ENCODE measurements at places on chromosomes 5 and 9.

DNA sequence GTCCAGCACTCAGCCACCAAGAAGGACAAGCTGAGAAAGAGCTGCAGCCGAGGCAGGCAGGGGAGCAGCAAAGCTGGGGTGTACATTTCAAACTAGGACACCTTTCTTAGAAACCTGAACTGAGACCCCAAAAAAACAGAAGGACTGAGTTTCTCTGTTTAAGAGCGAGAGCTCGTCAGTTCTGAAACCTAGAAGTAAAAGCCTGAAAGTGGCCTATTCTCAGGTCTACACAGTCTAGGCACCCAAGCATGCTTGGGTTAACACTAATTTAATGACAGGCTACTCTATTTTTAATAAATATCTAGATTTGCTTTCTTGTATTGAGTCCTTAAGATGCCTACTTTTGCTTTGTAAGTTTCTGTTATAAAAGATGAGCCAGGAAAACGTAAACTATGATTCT lies 49.0 kb upstream of the TLE4 start:
- no peak for DNase-seq

GRCh38 chr5:90220554-90220953 lies 189.0 kb downstream of the CETN3 start:
- DNase-seq = no peak

DNA sequence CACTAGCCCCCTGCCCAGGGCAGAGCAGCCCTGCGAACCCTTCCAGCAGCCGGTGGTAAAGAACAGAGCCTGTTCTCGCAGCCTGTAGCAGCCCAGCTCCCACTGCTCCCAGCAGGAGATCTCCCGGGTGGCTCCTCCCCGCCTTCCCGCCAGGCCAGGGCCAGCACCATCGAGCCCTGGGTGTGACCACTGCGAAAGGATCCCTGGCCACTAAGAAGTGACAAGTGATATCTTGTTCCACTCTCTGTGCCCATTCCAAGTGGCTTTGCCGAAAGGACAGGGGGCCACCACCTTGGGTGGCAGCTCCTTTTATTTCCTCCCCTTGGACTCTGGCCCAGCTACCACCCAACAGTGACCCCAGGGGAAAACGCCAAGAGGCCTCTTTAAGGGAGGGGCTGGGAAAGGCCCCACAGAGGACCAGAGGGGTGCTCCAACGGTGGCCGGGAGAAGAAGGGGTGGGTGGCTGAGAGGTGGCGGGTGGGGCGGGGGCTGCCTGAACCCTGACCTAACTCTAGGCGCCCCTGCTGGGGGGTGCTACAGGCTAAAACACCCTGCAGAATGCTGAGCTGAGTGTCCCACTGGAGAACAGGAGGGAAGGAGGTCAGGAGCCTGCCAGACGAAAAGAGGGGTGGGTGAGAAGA lies 1.6 kb downstream of the NACC2 start:
- DNase-seq = no peak

GRCh38 chr9:69476016-69476415 lies 151.0 kb downstream of the ENTREP1 start:
- no peak for DNase-seq

- no peak for DNase-seq
Measured at GRCh38 chr9:35832814-35833213, 3.8 kb downstream of the TMEM8B start.

DNA sequence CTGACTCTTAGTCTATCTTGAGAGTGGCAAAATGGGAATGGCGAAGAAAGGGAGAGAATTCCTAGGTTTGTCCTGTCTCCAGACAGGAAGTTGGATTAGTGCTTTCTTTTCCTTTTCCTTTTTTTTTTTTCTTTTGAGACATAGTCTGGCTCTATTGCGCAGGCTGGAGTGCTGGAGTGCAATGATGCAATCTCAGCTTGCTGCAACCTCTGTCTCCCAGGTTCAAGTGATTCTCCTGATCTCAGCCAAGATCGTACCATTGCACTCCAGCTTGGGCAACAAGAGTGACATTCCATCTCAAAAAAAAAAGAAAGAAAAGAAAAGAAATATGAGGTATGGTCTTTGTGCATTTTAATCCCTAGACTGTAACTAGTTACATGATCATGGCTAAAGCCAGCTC lies 12.6 kb upstream of the KIF27 start:
- no peak for DNase-seq

DNA sequence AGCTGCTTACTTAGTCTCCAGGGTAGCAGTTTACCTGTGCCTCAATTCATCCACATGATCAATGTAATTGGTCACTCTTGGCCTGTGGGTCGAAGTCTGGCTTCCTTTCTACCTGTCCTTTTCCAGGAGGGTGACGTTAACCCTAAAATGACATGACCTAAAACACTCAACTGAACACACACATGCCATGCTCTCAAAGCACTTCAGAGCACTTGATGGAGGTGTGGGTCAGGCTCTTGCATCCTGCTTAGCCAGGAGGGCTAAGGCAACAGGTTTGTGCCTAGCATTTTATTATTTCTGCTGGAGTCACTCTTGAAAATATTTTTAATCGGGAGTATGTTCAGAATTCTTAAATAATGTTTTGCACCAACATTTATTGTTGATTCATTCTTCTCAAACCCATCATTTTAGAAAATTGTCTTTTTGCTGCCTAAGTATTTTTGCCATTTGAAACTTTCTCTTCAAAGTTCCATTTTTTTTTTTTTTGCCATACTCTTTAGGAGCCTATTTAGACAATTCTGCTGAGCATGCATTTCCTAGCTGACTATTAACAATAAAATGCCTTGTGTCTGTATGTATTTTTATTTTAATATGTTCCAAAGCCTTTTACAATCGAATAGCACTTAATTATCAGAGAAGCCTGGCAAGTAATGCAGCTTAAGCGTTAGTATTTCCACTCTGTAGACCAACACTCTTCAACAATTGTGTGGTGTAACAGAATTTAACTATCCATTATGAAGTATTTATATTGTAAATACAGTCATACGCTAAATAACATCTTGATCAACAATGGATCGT lies 59.1 kb downstream of the ATP10B start:
- DNase-seq = no peak

- DNase-seq = no peak
Measured at GRCh38 chr5:116730185-116730584, 155.6 kb upstream of the SEMA6A start.

GRCh38 chr9:26061948-26062575 lies 383.8 kb upstream of the TUSC1 start:
- DNase-seq = no peak

- DNase-seq = no peak
Measured at GRCh38 chr5:93578813-93579691, 2.0 kb downstream of the NR2F1-AS1 start.

GRCh38 chr9:87278971-87279733 lies 218.5 kb upstream of the DAPK1 start:
- no peak for DNase-seq

GRCh38 chr5:31717561-31717960 lies 78.6 kb downstream of the PDZD2 start:
- DNase-seq = no peak

DNA sequence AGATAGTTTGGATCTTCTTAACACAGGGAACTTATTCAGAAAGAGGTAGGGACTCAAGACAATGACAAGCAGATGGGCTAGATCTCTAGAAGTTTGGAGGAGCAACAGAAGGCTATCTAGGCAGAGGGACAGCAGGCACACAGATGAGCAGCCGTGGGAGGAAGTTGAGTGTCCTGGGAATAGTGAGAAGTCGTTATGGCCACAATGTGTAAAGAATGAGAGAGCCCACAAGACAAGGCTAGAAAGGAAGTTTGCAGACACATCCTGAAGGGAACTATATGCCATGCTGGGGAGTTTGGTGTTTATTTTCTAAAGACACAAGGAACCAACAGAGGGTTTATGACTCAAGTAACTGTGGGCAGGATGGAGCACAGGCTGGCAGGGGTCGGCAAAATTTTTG lies 160.6 kb downstream of the PALM2AKAP2 start:
- no peak for DNase-seq

DNA sequence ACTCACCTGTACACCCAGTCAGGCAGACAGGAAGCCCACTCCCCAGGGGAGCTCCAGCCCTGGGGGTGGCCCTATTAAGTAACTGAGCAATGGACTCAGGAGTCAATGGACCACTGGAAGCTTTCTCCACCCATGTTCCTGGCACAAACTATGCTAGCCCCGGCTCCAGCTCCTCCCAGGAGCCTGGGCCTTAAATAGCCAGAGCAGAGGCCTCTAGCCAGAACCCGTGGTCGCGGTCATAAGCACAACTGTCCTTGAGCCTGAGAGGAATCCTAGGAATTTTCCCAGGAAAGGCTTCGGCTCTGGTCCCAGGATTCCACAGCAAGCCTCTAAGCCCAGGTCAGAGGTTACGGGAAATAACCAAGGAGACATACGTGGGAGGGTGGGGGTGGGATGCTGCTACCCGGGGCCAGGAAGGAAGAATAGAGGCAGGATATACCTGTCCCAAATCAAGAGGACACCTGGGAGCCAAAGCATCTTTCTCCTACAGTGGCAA lies 5.5 kb downstream of the SEPTIN8 start:
- no peak for DNase-seq

GRCh38 chr5:135598691-135599395 lies 20.1 kb upstream of the CXCL14 start:
- DNase-seq = no peak

DNA sequence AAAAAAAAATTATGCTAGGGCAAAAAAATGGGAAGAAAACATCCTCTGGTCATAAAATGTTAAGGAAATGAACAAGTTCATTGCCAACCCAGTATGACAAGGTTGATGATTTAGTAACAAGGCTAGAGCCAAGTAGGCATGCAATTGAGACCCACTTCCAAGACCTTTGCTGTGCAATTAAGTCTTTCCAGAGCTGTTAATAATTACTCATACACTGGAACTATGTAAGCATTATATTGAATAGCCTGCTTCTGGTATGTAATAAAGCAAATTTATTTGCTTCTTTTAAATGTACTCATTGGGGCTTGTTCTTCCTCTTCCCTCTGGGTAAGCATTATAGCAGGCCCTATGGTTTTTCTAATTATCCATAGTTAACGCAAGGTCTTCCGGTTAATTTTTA lies 32.5 kb upstream of the SNAPC3 start:
- no peak for DNase-seq

- DNase-seq = no peak
Measured at GRCh38 chr5:135890867-135891266, 4.8 kb downstream of the IL9 start.

DNA sequence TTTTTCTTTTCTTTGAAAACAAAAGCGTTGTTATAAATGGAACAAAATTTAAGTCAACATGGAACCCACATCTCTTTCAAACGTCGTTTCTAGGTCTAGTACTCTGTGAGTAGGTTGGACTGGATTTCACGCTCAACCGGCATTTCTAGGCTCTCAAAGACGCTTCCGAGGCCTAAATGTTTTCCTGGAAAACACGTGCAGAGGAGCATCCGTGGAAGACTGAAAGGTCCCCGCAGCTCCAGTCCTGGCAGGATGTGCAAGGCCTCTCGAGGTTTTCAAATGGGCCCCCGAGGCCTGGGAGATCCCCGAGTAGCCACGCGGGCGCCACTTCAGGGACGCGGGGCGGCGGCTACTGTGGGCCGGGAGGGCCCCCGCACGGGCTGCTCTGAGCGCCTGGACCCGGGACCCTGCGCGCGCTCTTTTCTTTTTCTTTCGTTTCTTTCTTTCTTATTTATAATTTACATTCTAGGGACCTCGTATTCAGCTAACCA lies 4.2 kb upstream of the IRX2 start:
- no peak for DNase-seq

DNA sequence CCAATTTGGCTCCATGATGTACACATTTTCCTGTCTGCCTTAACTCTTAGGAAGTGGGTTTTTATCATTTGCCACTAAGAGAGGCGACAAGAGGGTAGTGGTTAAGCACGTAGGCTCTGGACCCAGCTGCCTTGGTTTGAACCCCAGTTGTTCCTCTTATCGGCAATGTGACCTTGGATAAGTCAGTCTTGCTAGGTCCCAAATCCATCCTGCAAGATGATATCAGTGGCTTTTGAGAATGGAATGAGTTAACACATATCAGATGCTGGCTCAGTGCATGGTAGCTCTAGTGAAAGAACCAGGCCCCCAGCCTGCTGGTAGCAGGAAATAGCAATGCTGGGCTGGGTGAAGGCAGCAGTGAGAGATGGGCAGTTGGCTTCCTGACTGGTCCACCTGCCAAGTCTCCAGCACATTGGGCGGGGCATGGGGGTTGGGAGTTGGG lies 72.5 kb downstream of the STK10 start:
- DNase-seq = no peak

DNA sequence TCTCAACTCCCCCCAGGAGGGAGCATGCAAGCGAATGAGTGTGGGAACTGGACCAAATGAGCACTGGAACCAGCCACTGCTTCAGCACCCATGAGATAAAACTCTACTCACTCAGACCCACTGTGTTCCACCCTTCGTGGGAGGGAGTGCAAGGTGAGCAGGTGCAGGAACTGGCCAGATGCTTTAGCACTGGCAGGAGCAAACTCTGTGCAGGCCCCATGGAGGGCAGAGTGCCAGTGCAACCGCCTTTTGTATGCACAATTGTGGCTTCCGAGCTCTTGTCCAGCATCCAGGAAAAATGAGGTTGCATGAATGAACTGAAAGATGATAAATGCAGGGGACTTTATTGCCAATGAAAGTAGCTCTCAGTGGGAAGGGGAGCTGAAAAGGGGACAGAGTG lies 67.4 kb upstream of the CCDC112 start:
- DNase-seq = no peak

- DNase-seq = no peak
Measured at GRCh38 chr9:112112941-112113681, 62.0 kb downstream of the SUSD1 start.

- no peak for DNase-seq
Measured at GRCh38 chr5:113119246-113119924, 142.8 kb downstream of the DCP2 start.

DNA sequence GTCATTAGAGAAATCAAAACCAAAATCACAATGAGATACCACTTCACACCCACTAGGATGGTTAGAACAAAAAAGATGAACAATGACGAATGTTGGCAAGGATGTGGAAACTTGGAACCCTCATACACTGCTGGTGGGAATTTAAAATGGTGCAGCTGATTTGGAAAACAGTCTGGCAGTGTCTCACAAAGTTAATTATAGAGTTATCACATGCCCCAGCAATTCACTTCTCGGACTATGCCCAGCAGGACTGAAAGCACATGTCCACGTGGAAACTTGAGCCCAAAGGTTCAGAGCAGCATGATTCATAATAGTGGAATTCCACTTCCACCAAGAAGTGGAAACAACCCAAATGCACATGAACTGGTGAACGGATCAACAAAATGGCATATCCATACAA lies 85.0 kb upstream of the HRH2 start:
- DNase-seq = no peak

- DNase-seq = no peak
Measured at GRCh38 chr5:96733771-96734500, 71.8 kb downstream of the CAST start.

DNA sequence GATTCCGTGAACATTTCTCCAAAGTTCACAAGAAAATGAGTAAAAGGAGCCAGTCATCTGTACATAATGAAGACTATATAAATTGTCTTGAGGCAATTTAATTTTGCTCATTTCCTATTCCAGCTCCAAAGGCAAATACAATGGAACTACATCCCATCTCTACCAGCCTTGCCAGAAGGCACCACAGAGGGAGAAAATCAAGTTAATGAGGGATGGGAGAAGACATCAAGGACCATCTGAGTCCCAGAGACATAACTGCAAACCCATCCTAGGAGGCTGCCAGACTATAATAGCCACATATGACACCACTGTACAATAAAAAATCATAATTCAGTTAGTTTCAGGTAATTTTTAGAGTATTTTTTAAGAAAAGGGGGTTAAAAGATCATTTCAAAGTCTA lies 136.3 kb upstream of the RGMB start:
- DNase-seq = no peak

GRCh38 chr5:59287361-59287760 lies 606.2 kb downstream of the PDE4D start:
- no peak for DNase-seq

- no peak for DNase-seq
Measured at GRCh38 chr9:26723486-26723885, 169.1 kb downstream of the CAAP1 start.

Measured in stimulated activated CD8-positive, alpha-beta memory T cell treated with anti-CD3 and anti-CD28 coated beads, Interleukin-4, amount 100 ng/mL, for 1 hour (primary cell).